ENCODE measurements at places on chromosomes 3 and 15.

DNA sequence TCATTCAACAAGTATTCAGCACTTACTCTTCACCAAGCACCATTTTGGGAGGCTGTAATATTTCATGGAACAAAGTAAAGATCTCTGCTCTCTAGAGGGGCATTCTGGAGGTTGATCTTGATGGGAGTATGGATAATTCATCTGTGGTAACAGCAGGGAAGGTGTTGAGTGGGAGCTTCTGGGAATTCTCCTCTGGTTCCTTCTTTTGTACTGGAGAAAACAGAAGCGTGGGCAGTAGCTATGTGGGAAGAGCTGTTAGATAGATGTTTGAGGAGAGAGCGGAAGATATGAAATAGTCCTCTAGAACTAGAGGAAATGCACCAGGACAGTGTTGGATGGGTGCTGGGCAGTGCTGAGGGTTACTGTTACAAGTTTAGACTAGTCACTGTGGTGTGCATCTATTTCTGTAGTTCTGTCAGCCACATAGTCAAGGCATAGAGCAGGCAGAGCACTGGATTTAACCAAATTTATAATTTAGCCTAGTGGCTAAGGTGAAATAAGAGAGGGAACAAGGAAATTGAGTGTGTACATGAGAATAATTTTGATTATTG, 9.6 kb downstream of the NMD3 start:
- DNase-seq, result no peak

DNA sequence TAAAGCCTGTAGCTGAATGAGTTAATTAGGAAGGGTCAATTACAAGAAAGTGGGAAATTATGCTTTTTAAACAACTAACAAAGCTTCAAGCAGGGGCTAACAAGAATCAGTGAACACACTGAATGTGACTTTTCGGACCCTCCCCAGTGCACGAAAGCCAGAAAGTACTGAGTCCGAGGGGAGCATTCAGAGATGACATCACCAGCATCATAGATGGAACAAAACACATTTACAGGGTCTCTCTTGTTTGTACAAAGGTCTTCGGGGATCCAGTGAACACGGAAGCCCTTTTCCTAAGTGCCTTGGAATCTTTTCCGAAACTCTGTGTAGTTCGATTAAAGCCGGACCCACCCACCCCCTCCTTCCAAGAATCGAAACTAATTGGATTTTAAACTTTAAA, 829 bp downstream of the DCP1A start:
- DNase-seq, result no peak

DNA sequence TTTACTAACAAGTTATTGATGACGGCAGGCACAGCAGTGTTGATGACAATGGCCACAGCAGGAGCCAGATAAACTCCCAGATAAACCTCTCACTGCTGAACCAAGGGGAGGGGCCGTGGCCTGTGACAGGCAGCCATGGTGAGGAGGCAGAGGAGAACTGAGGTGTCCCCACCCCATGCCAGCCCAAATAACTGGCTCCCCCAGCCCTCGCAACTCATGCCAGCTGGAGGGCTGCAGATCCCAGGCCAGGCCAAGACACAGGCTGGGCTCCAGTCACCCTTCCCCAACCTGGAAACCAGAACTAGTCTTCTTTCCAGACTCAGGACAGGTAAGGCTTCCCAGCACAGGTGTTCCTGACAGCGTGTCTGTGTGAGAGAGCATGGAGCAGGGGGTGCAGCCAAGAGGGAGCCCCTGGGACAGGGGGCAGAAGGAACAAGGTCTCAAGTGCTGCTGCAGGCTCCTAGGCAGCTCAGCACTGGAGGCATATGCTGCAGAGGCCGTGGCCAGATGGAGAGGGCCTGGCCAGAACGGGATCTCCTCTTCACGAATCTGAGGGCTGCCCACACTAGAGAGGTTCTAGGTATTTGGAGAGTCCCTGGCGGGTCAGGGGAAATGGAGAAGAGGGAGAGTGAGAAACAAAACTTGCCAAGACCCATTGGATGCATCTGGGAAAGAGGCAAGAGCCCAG, 15.9 kb downstream of the PLA2G4F start:
- DNase-seq, result no peak

DNA sequence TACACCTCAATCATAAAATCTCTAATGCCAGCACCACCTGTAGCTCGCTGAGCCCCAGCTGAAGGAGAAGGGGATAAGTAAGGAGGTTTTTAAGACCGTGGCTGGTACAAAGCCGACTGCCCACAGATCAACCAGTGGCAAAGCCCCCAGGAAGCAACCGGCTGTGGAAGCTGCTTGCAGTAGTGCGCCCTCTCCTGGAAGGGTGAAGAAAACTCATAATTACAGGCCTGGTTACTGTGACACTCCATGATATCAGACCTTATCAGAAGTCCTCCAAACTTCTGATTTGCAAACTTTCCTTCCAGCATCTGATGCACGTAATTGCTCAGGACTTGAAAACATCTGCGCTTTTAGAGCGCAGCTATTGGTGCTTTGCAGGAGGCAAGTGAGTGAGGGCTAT, 63.1 kb upstream of the MCTP2 start:
- no peak for DNase-seq

DNA sequence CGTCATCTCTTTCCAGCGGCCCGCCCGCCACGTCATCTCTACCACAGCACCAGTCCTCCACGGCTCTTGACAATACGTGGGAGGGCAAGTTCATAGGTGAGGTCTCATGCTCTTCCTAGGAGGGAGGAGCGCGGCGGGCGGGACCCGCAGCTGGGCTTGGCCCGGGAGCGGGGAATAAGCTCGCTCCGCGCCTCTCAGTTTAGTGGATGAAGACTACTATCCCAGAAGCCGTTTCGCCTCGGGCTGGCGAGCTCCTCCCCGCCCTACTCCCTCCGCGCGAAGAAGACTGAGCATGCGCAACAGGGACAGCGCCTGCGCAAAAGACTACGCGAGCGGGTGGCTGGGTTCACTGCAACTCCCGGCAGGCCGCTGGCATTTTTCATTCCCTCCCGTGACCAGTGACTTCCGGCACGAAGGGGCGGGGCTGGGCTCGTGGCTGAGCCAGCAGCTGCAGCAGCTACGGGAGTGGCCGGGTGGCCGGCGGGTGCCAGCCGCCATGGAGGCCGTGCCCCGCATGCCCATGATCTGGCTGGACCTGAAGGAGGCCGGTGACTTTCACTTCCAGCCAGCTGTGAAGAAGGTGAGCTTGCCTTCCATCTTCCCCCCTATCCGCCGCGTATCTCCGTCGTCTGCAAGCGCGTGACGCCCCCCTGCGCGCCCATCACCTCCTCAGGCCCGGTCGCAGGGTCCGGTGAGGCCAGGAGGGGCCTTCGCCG, at the start of gene PTPN23:
Gene PTPN23 (plus strand): TSS at position 421 of the 716 bp plus-strand sequence. CDS start 76 bp downstream, at position 497.
- DNase-seq, result peak; percentile 95

DNA sequence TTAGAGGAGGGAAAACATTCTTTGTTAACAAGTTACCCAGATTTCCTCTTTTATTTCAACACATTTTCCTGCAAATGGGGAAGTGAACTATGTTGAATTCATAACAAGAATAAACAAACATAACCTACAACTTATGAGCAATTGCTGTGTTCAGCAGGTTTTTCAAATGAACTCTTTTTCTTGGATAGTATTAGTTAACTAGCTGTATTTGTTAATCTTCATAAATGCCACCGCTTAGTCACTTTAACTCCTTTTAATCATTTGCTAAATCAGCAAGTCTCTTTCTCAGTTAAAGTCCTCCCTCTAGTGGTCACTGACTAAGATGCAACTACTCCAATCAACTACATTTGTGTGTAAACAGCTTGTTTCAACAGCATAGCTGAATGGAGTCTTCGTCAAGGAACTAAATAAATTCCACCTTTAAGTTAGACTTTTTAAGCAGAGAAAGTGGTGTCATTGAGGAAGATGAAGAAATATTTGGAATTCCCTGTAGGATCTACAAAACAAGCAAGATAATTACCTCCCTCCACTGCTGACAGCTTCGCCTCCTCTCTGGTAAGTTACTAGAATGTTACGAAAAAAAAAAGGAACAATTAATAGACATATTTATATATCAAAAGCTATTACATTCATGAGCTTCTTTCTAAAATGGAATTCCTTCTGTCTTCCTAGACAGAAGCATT, 1122.0 kb downstream of the ROBO1 start:
- DNase-seq, result no peak

DNA sequence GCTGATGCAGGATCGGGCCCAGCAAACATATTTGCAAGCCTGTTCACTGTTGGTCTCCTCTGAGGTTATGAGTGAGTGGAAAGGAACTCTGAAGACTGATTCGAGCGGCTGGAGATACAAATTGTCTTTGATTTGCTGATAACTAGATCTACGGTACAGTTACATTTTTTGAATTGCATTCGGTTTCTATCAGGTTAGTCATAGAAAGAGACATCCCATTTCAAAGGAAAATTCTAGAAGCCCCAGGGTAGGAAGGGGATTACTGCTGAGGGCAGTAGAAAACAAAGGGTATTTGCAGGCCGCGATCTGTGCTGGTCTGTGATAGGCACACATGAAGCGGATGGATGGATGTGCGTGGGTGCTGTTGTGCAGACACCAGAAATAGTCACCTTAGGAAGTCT, 228.4 kb downstream of the ITPR1 start:
- DNase-seq, result no peak

- DNase-seq, result no peak
These were observed 42.9 kb downstream of the MYO1E start for GRCh38 chr15:59329570-59330350.

- no peak for DNase-seq
These were observed 519.7 kb downstream of the FGF12 start for GRCh38 chr3:192207651-192208050.

GRCh38 chr3:175093748-175094147, 234.6 kb downstream of the NAALADL2 start:
- no peak for DNase-seq
